Kidney tubule cell (primary cell): ENCODE measurements at places on chromosomes 2 and 18.
A peak's percentile ranks its signal among the peaks of the same experiment; 100 is the strongest.

DNA sequence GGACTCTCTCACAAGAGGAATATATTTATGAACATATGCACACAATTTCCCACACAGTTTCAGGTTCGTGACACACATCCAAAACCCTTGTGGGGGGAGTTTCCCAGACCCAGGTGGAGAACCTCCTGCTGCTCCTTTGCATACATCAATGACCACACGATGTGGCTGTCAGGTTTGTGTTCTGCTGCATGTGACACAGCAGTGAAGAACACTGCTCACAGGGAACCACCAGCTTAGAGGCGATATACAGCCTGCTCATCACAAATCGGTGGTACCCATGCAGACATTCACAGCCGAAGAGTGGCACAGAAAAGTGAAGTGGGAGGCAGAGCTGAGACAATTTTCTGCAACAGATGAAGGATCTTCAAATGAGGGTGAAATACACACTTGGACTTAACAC lies 175.6 kb upstream of the ZFP36L2 start:
- DNase-seq, result peak; percentile 38

- no peak for DNase-seq
Measured at GRCh38 chr2:54240515-54241469, 15.2 kb downstream of the TSPYL6 start.

DNA sequence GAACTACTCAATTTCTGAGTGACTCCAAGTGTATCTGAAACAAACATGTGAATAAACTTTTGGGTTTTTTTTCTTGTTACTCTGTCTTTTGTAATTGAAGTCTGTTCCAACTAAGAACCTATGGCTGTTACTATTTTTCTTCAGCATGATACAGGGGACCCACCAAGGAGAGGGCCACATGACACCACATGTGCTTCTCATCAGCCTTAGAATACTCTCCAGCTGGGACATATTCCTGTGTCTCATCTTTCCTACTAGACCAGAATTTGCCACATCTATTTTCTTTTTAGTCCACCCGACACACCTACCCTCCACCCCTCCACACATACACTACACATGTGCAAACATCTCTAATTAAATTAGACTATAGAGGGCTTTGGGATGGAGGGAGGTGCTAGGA lies 191.7 kb upstream of the NDUFV2 start:
- no peak for DNase-seq

- peak; percentile 58 for DNase-seq
Measured at GRCh38 chr18:49020621-49021021, 69.9 kb upstream of the SMAD7 start.

- peak; percentile 55 for DNase-seq
Measured at GRCh38 chr2:3461801-3462492, 57.4 kb downstream of the ADI1 start.

DNA sequence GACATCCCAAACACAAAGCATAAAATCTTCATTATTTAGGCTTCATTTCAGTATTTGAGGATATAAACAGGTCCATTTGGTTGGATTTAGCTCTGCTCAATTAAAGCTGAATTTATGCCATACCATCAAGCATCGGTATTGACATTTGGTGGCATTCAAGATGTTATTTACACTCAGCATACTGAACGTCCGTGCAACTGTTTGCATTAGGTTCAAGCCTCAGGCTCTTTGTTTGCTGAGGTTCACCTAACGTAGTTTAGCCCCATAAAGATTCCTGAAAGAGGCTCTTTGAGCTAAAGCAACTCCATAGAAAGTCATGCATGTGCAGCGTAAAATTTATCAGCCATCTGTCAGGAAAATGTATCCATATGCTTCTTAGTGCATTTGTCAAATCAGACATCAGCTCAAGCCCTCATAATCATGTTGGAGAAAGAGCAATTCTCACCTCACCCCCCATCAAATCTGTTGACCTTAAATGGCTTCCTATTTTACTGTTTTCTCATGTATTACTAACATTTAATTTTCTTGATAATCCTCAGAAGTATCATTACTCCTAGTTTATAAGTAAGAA lies 366.9 kb downstream of the EPHA4 start:
- no peak for DNase-seq

DNA sequence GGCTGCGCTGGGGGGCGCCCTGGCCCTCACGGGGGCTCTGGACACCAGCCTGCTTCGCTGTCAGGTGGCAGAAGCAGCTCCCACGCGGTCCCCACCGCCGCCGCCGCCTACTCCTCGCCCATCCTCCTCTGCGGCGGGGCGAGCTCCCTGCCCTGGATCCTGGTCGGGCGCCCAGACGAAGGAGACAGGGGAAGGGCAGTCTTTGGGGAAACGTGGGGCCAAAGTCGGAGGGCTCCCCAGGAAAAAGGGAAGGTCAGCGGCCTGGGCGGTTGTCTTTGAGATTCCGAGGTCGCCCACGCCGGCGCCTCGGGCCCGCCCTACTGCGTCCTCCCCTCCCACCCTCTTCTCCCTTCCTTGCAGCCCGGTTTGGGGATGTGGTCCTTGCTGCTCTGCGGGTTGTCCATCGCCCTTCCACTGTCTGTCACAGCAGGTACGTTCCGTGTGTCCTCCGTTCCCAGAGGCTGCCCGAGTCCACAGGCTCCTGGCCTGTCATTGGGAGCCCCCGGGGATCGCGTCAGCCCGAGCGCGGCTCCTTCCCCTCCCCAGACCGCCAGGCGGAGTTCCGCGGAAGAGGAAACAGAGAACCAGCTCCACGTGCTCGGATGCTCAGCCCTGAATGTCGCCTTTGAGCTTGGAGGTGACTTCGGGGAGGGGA lies 800 bp downstream of the IL1RL2 start:
- peak; percentile 63 for DNase-seq

- DNase-seq, result peak; percentile 6
Measured at GRCh38 chr18:42373584-42373983, 418.6 kb downstream of the PIK3C3 start.

- DNase-seq, result peak; percentile 55
Measured at GRCh38 chr2:147631294-147631693, 213.5 kb upstream of the ACVR2A start.

DNA sequence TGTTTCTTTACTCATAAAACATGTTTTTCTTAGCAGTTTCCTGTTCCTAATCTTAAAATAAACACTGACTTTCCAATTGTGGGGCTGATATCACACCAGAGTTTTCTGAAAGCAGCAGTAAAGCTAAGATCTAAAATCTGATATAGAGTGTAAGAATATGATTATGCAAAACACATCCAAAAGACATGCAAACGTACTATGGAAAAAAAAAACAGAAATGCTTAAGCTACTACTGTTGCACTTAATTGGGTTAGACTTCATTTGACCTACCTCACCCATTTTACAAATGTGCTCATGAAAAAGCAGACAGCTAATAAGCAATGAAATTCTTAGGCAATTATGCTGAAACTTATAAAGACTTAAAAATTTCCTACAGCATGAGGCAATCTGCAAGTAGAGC lies 10.5 kb downstream of the CYTIP start:
- DNase-seq, result no peak

GRCh38 chr2:173149491-173149890 lies 73.8 kb downstream of the MAP3K20 start:
- DNase-seq, result no peak

GRCh38 chr2:107337209-107337898 lies 451.4 kb upstream of the ST6GAL2 start:
- DNase-seq, result peak; percentile 74

- no peak for DNase-seq
Measured at GRCh38 chr2:137675584-137676327, 288.5 kb upstream of the HNMT start.

DNA sequence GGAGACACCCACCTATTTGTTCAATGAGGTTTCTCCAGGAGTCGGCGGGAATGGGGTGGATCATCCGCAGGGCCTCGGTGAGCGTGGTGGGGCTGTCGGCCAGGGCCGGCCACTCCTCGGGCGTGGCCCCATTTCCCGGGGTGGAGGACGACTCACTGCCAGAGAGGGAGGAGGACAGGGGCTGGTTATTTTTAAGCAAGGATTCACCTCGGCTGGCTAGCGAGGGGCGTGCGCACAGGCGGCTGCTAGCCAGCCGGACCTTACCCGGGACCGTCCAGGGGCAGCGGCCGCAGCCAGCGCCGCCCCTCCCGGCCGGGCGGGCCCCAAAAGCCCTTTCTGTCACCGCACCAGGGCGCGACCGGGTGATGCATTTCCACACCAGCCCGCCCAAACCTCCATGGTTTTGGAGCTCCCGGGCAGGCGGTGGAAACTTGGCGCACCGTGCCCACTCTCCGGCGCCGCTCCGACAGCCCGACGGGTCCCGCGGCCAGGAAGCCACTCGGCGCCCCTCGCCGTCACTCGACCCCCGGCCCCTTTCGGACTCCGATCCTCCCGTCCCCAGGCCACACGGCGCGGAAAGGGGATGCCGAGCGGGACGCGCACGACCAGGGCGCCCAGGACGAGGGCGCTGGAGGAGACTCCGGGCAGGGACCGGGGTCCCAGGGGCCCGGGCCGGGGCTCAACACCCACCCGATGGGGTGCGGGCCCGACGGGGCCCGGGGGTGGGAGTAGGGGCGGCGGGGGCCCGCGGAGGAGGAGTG lies 57.1 kb downstream of the SNORC start:
- DNase-seq, result peak; percentile 17

DNA sequence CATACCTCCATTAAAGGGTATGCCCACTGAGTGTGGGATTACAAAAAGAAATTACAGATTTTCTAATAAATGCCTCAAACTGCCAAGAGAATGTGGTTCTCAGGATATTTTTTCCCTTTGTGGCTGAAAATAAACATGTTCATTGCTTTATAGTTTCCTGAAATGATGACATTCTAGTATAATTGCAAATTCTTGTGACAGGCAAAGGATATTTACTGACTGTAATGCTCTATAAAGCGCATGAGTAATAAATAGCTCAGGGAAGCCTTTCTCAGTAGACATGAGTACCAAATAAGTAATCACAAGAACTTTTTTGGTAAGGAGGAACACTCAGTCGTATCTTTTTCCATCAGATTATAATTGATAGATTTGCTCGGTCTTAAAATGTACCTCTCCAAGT lies 72.3 kb downstream of the FTCDNL1 start:
- DNase-seq, result no peak

DNA sequence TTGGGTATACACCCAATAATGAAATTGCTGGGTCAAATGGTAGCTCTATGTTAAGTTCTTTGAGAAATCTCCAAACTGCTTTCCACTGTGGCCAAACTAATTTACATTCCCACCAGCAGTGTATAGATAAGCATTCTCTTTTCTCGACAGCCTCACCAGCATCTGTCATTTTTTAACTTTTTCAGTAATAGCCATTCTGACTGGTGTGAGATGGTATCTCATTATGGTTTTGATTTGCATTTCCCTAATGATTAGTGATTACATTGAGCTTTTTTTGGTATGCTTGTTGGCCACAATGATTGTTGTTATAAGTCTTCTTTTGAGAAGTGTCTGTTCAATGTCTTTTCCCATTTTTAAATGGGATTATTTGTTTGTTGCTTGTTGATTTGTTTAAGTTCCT lies 50.4 kb upstream of the EPAS1 start:
- DNase-seq, result no peak

GRCh38 chr18:27404855-27405254 lies 219.7 kb upstream of the CHST9 start:
- peak; percentile 44 for DNase-seq
